Aorta (tissue), 5 donors: ENCODE measurements at places on chromosomes 1 and 21. TPM values are rescaled to one million over a fixed set of nuclear protein-coding genes. Genes with fewer than 3 reads are reported as not detected.

DNA sequence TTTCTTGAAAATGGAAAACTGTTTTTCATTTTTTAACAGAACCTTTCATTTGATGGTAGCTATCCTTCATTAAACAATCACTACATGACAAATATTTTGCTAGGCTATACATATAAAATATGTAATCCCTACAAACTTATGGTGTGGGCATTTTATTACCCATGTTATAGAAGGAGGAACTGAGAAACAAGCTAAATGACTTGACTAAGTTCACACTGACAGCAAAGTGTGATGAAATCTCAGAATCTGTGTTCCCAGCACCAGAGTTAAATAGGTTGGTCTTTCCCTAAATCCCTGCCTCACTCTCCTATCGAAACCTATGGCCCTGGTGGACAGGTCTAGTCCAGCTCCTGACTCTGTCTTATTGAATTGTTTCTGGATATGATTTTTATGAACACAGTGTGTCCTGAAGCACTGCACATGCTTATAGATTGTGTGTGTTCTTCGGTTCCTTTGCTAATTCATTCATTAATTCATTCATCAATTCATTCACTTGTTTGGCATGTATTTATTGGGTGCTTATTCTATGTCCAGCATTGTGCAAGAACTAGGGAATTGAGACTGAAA lies 301.0 kb downstream of the GRIK1 start:
- H3K4me3 ChIP-seq = no peak overlapping the region
- no peaks in the 10 kb centered on the region for H3K27me3 ChIP-seq
- no peaks in the 10 kb centered on the region for H3K36me3 ChIP-seq
- H3K27ac ChIP-seq = no peak overlapping the region
- DNase-seq = no peak

DNA sequence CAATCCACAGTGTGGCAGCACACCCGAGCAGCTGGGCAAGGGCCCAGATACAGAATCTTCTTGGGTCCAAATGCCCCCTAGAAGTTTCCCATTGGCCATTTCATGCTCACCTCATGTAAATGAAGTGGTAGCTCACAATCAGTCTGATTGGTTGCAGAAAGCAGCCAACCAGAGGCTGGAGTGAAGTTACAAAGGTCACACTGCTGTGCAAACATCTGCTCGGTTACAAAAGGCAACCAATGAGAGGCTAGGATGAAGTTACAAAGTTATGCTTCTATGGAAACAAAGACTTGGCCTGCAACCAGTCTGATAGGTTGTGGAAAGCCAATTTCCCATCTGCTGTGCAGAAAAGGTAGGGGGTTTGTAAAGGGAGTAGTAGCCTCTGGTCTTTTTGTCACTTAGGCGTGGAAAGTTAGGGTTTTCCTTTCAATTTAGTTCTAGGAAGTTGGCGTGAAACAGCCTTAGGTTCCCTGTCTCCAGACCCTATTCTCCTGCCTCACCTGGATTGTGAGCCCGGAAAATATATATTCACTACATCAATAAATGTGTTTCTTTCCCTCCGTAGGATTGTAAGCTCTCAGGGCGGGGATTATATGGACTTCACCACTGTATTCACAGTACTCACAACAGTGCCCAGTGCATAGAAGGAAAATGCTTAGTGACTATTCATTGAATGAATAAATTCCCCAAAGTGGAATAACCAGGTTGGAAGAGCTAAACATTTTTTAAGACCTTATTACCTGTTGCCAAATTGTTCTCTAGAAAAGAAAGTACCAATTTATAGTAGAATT lies 91.9 kb downstream of the URB2 start:
- DNase-seq = no peak
- H3K27ac ChIP-seq = no peak overlapping the region
- H3K27me3 ChIP-seq = no peaks in the 10 kb centered on the region
- H3K4me1 ChIP-seq = no peaks in the 10 kb centered on the region
- H3K4me3 ChIP-seq = no peak overlapping the region

Gene FMO2
- total RNA-seq = 213 TPM

Gene FNDC7
- total RNA-seq = not detected

DNA sequence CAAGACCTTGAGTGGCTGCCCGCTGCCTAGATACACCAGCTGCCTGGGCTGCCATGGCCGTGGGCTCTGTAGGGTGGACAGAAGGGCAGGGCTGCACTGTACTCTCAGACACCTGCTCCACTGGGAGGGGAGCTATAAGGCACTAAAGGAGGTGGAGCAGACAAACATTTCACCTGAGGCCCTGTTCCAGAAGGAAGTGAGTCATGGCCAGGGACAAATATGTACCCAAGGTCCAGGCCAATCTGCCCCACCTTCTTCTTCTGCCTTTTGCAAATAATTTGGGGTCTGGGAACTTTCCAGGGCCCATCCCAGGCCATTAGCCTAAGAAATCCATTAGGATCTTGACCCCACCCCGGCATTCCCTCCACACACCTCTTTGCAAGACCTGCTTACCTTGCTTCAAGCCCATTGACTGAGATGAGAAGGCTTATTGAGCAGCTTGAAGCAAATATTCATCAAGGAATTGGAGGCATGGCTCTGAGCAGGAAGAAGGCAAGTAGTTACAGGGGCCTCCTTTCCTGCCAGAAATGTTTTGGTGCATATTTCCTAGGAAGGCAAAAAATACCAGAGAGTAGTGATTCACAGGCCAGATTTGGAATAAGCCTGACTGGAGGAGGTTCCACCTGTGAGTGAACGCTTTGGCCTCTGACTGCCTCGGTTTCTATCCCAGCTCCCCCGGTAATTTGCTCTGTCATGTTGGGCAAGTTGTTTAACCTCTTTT lies at the start of gene CAPN8:
TSS of gene CAPN8 (minus strand) at position 110 of the 721 bp plus-strand sequence. CDS start at position 55, 55 bp downstream.
- H3K27me3 ChIP-seq = peaks cover 1% of the 10 kb centered on the region
- H3K27ac ChIP-seq = no peak within 1 kb of the TSS
- H3K36me3 ChIP-seq = no peaks in the 10 kb centered on the region
- H3K4me1 ChIP-seq = no peaks in the 10 kb centered on the region

- DNase-seq = no peak
- H3K27me3 ChIP-seq = no peaks in the 10 kb centered on the region
- H3K36me3 ChIP-seq = no peaks in the 10 kb centered on the region
- H3K4me1 ChIP-seq = no peaks in the 10 kb centered on the region
- H3K4me3 ChIP-seq = no peak overlapping the region
Measured at GRCh38 chr1:110264430-110264829, 54.3 kb downstream of the KCNC4 start.

Gene FAM177B
- total RNA-seq = 0.18 TPM

DNA sequence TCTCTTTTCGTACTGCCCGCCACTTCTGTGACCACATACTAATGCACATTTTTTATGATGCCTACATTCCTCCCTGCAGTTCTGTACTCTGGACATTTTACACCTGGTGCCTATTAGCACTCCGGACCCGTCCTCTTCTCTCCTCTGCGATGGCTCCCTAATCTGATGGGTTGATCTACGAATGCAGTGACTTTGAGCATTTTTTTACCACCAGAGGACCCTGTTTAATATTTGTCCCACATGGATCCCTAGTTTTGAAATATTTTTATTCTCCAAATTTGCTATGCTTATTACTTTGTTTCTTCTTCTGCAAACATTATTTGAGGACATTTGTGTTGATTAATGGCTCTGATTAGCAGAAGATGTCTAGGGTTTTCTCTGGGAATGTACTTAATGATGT lies 5.2 kb downstream of the PPFIA4 start:
- no peaks in the 10 kb centered on the region for H3K27me3 ChIP-seq
- H3K4me3 ChIP-seq = no peak overlapping the region
- no peak for DNase-seq
- no peak overlapping the region for H3K27ac ChIP-seq
- no peaks in the 10 kb centered on the region for H3K4me1 ChIP-seq
- no peaks in the 10 kb centered on the region for H3K36me3 ChIP-seq

GRCh38 chr1:47334765-47335435 lies 1.3 kb downstream of the CMPK1 start:
- H3K4me3 ChIP-seq = peak overlapping the region; percentile 91
- no peak overlapping the region for H3K27ac ChIP-seq
- H3K36me3 ChIP-seq = no peaks in the 10 kb centered on the region
- H3K27me3 ChIP-seq = no peaks in the 10 kb centered on the region
- no peak for DNase-seq

Gene JAK1
- total RNA-seq = 132 TPM

DNA sequence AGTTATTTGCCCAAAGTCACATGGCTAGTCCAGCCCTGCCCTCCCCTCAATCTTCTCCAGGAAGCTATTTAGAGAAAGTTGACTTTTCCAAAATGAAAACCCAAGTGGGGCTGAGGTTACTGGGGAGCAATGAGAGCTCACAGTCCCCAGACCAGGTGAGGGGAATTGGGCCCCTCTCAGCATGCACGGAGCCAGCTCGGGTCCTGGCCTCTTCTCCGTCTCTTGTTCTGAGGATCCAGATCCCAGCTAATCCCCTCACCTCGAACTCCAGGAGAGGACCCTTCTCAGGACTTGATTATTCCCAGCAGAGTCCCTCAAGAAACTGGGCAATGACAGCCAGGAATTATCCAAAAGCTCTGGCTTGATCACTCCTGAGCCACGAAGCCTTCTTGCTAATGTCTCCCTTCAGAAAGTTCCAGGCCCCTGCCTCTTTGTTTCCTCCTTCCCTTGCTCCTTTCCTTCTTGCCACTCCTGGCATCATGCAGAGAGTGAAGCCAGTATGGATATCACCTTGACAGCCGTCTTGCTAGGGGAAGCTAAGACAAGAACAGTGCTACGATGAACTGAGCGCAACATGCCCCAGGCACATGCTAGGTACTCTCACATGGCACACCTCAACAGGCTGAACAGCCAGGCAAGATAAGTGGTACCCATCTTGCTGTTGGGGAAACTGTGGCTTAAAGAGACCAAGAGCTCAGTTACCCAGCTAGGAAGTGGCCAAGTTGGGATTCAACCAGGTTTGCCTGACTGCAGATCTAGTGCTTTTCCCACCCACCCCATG lies 51.9 kb downstream of the KLHDC7A start:
- H3K4me3 ChIP-seq = no peak overlapping the region
- H3K27me3 ChIP-seq = no peaks in the 10 kb centered on the region
- no peaks in the 10 kb centered on the region for H3K4me1 ChIP-seq
- no peak for DNase-seq
- H3K27ac ChIP-seq = no peak overlapping the region

Gene SYNJ1
- 27.4 TPM for total RNA-seq

Gene NES
- total RNA-seq = 47.9 TPM

Gene SLC6A9
- total RNA-seq = 5.5 TPM

GRCh38 chr1:40936931-40937339 lies 42.6 kb upstream of the CTPS1 start:
- no peaks in the 10 kb centered on the region for H3K4me1 ChIP-seq
- H3K4me3 ChIP-seq = no peak overlapping the region
- H3K27me3 ChIP-seq = no peaks in the 10 kb centered on the region
- H3K36me3 ChIP-seq = no peaks in the 10 kb centered on the region
- DNase-seq = no peak

DNA sequence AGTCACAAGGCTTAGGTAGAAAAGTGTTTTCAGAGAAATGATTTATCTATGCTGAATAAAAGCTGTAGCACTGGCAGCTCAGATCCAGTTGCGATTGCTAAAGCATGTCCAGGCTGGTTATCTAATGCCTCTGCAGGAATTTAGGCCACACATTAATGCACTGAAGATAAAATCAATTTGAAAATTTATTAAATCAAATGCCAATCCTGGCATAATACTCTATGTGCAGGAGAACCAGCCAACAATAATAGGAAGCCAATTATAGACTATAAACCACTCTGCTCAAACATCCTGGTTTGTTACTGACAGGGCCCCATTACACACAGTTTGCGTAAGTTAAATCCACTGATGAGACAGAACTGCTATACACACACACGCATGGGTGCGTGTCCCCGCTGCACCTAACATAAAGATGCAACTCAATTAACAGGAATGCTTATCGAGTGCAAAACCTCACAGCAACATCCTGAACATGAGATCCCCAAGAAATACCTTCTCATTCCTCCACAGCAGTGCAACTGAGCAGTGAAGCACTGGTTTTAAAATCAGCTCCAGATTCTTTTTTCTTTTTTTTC lies 40.6 kb downstream of the PTP4A2 start:
- no peak for DNase-seq
- peaks cover 3% of the 10 kb centered on the region for H3K4me1 ChIP-seq
- H3K36me3 ChIP-seq = no peaks in the 10 kb centered on the region

DNA sequence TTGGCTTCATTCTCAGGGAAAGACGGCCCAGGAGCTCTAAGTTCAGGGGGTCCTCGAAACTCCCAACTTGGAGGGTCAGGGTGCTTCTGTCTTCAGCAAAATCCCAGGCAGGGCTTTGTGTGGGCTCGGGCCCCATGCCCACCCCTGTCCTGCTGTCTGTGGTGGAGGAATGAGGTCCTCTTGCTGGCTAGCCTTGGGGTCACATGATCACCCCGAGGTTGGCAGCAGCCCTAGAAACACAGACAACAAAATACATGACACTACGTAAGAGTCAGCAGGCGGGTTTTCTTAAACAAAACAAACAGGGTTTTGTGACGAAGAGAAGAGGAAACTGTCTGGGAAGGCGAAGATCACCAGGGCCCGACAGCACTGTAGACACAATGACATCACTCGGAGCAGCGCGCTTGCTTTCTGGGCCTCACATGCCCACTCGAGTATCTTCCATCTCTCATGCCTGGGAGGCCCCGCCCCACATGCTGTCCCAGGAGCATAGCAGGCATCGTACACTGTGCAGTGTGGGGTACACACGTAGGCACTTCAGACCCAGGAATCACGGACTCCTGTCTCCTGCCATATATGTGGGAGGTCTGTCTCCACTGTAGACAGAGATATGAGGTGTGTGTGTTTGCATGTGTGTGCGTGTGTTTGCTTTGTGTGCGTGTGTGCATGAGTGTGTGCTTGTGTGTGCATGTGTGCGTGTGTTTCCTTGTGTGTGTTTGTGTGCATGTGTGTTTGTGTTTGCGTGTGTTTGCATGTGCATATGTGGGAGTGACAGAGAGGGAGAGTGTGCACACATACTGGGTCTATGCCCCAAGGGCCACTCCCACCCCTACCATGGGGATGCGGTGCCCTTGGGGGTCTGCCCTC lies 94.7 kb downstream of the SIK1 start:
- no peaks in the 10 kb centered on the region for H3K4me1 ChIP-seq
- H3K27ac ChIP-seq = no peak overlapping the region
- no peaks in the 10 kb centered on the region for H3K36me3 ChIP-seq
- DNase-seq = no peak

DNA sequence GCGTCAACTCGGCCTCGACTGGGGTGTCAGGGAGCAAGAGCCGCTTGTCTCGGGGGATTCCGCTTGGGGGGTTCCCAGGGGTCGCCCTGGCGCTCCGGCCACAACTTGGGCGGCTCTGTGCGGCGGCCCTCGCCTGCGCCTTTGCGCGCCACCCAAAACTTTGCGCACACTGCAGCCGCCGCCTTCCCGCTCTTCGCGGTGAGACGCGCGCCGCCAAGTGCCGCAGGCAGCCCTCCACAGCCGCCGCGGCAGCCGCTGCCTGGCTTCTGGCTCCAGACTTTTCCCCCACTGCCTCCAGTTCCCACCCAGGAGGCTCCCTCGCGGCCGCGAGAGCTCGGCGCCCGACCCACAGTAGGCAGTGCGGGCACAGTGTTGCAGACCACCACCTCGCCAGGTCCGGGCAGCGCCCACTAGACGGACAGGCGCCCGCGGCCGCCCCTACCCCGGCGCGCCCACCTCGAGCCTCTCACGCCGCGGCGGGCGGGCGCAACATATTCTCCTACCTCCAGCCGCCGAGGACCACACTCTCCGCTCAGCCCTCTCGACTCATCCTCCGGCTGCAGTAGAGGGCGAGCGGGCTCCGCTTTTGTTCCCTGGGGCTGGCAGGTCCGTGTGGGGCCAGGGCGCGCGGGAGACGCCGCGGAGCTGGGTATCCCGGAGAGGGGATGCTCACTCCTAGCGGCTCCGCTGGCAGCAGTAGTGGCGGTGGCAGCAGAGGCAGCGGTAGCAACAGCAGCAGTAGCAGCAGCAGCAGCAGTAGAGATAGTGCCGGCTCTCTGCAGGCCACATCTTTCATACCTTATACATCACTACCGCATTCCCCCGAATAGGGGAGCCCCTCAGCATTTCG lies 296.6 kb downstream of the OMA1 start:
- H3K27me3 ChIP-seq = no peaks in the 10 kb centered on the region
- no peaks in the 10 kb centered on the region for H3K36me3 ChIP-seq

Gene DDX59
- total RNA-seq = 28.7 TPM
